ENCODE measurements at places on chromosomes 12 and 14.

GRCh38 chr12:91781114-91781513 is 364.5 kb downstream of the BTG1 start:
- ATAC-seq, result no peak

- no peak for ATAC-seq
Measured at GRCh38 chr14:76126076-76126475, 25.6 kb upstream of the GPATCH2L start.

DNA sequence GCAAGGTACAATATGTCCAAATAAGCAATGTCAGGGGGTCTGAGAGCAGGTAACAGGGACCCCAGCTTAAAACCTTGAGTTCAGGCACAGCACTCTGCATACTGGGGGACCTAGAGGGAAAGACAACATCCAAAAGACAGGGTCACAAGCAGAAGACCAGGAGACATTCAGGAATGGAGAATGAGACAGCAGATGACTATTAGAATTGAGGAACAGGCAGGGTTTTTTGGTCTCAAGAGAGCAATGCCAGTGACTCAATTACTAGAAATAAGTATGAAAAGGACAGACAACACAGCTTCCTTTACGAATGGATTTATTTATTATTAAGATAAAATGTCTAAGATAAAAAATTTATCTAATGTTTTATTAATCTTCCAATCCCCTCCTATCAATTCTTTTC is 223.0 kb downstream of the PTPRO start:
- ATAC-seq, result no peak

GRCh38 chr12:127785540-127785939 is 481.4 kb upstream of the TMEM132C start:
- ATAC-seq, result no peak

DNA sequence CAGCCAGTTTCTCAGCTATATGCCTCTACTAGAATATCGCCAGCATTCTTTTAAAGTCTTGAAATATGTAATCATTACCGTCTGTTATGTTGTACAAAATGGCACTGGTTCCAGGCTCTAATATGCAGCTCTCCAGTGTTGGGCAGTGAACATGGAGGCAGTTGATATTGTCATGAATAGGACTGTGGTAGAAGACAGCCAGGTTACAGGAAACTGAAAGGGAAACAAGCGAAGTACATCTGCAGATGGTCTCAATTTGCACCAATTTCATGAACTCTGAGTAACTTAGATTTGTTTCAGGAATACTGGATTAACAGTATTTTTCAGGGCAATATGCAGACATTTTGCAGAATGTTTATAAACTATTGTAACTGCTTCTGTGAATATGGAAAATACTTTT is 13.4 kb upstream of the KLHL42 start:
- ATAC-seq, result no peak
